ENCODE measurements at places on chromosomes 5 and 9.

DNA sequence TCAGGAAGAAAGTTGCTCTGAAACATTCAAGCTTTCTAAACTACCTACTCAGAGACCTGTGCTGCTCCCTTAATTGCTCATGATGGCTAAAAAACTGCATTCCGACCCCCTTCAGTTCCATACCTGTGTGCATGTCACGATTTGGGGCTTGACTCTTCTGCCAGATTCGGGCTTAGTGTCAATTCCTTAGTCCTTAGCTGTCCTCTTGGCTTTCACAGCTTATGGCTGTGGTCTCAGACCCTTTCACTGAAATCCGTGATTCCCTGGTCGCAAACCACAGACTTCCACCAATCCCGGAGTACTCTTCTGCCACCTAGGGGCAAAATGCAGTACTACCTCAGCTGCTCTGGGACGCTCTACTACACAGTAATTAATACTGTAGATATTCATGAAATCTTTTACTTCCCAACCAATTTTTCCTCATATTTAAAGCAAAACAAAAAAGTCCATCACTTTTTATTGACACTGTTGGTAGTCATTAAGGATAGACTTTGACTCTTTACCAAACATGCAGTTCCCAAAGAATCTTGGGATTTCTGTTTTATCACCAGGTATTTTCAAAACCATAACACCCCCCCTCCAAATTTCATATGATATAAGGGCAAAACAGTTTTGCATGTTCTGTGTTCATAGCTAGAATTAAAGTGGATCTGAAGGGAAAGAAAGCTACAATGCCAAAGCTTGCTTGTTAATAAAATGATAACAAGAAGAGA lies 617.4 kb downstream of the SLCO4C1 start:
- DNase-seq, result peak; percentile 58

DNA sequence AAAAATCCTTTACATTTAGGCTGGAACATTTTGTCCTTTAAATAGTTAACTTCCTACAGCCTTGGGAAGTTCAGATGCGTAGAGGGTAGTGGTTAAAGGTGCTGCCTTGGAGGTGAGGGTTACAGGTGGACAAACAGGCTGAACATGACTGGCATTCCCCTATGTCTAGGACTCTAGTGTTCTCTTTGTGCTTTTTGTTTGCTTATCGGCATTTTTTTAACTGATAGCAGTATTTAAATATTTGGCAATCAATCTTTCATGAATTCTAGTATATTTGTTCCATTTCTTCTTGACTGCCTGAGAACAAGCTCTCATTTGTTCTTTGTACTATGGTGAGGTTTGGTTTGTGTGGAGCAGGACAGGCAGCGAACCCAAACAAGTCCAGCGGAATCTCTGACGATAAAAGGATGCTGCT lies 307.6 kb downstream of the CTNND2 start:
- DNase-seq, result no peak

GRCh38 chr5:35657877-35658276 lies 40.2 kb downstream of the SPEF2 start:
- DNase-seq, result no peak

- DNase-seq, result no peak
Measured at GRCh38 chr5:21613971-21614488, 1239.1 kb downstream of the CDH12 start.

DNA sequence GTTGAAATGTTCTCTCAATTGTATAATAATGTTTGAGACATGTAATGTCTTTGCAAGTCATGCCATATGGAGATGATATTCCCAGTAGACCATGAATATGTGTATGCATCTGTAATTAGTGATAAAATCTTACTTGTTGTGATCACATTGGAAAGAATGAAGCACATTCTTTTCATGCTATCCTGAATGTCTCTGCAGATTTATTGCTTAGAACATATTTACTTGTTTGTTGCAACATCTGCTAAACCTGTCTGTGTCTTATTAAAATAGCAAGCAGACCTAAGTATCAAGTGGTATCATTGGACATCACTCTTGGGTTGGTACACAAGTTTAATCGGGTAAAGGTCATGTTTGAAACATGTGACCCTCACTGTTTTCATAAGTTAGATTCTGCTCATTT lies 265.5 kb upstream of the CD180 start:
- no peak for DNase-seq

GRCh38 chr5:73967347-73967746 lies 341.4 kb downstream of the ARHGEF28 start:
- DNase-seq, result no peak

DNA sequence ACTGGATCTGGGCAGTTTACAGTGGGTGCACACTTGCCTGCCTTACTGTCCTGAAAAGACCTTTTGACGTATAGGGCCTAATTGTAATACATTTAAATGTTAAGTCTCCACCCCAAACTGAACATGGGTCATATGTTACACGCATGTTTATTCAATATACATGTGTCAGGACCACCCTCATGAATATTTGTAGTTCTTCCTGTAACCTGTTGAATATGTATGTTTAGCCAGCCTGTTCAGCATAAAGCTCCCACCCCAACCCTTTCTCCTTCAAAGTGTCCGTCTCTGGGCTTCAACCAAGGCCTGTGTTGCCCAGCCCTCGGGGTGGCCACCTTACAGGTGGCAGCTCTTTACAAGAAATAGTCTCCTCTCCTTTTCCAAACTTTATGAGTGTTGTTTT lies 180.9 kb upstream of the DAP start:
- no peak for DNase-seq

DNA sequence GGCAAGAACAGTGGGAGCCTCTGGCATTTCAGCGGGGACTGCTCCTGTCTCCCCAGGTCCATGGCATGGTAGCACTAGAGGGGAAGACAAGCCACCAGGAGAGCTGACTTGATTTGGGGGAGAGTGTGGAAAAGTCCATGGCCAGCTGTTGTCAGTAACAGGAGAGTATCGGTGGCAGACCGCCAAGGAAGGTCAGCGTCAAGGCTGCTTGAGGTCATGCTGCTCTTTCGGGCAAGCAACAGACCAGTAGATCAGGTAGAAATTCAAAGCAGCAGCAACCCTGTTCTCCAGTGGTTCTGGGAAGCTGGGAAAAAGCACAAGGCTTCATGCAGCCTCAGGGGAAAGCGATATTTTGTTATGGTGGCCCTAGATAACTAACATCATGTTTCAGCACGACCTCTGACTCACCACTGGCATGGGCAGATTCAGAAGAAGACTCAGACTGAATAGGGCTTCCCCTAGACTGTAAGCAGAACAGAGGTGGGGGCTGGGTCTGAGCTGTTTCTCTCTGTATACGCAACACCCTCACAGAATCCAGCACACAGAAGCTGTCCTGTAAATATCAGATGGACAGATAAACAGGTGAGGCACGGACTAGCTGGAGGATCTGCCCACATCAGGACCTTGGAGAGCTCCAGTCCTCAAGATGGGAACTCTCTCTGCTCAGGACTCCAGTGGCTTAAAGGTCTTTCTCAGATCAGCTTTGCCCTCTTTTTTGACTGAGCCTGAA lies 35.2 kb upstream of the PLEKHG4B start:
- DNase-seq, result peak; percentile 49

Data from right renal pelvis (tissue), 4 donors.